ENCODE measurements at places on chromosomes 3 and 15.

GRCh38 chr3:152508705-152509104 is 240.0 kb downstream of the MBNL1 start:
- DNase-seq = no peak

DNA sequence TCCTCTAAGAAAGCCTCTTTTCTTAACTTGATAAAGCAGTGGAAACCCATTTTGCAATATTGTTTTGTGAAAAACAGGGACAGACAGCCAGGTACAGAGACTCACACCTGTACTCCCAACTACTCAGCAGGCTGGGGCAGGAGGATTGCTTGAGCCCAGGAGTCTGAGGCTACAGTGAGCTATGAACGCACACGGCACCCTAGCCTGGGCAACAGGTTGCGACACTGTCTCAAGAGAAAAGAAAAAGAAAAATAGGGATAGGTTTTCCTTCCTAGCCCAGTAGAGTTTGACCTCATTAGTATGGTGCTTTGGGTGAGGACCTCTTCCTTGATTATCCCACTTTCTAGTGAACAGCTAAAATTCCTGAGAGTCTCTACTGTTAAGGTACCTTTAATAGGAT is 17.5 kb upstream of the YEATS2 start:
- no peak for DNase-seq

DNA sequence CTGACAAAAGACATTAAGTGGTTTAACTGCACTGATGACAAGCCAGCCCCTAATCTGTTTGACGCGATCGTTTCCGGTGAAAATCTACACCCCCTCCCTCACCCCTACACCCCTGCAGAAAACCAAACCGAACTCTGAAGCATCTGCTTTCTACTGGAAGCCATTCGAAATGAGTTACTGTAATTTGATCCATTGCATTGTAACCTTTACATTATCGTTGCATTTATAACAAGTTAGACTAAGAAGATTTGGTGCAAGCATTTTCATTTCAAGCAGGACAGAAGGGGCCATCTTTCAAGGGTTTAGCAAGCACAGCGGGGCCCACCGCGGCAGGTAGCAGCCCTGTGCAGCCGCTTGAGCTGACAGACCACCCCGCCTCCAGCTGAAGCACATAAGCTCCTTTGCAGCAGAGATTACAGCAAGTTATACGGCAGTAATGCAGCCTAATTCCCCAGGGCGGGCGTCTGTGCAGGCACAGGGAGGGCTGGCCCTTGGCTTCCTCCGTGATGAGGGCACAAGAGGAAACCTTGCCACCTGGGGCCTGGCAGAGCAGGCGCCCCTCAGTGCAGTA is 79.3 kb downstream of the CHSY1 start:
- DNase-seq = no peak

- no peak for DNase-seq
Measured at GRCh38 chr3:9314796-9315195, 48.1 kb upstream of the THUMPD3 start.

DNA sequence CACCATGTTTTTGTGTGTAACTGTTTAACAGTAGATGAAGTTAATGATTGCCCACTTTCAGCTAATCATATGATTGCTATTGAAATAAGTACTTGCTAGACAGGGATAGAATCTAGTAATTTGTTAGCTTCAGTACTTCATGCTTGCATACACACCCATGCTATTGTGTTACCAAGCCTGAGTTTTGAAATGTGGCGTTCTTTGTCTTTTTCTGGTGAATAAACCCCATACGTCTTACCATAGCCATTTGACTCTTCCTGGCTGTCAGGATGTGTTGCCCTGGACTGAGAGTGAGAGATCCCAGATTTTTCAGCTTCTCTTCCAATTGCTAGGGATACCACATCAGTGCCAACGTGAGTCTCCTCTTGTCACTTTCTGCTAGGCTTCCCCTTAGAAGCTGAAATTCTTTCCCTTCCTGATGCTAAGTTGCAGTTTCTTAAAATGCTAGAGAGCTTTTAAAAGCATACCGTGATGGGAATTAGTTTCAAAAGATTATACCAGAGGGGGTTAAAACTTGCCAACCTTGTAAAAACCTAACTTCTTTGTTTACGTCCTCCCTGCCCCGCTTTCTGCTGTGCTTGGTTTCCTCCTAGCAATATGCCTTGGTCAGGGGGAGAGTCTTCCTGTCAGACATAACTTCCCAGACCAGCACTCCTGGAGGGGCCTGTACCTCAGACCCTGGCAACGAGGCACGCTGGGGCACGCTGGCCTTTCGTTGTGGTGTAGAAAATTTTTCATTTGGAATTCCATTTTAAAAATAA is 62.9 kb upstream of the ULK4 start:
- no peak for DNase-seq

DNA sequence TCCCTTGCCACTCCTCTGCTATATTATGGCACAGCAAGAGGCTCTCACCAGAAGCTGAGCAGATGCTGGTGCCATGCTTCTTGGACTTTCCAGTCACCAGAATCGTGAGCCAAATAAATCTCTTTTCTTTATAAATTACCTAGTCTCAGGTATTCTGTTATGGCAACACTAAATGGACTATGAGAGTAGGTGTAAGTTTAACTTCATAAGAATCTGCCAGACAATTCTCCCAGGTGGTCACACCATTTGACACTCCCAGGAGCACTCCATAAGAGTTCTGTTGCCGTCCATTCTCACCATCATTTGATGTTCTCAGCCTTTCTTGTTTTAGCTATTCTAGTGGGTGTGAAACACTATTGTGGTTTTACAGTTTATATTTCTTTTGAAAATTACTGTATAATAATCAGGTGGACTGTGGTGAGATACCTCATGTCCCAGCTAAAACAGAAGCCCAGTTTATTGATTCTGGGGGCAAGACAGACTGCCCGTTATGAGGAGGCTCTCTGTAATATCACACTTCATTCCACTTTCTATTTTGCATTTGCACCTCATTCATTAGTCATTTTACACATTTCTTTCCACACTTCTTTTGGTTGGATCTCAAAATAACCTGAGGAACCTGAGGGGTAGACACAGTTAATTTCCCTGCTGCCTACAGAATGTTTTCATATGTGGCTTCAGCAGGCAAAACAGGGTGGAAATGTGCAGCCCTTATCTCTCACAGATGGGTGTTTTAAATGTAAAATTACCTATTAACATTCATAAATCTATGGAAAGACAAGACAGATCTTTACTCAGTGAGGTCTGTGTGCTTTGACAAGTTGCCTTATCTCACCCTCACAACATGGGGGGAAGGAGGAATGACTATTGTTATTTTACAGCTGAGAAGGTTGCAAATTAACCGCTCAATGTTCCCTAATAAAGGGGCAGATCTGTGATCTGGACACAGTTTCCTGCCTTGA is 42.1 kb downstream of the CDCP1 start:
- DNase-seq = no peak

DNA sequence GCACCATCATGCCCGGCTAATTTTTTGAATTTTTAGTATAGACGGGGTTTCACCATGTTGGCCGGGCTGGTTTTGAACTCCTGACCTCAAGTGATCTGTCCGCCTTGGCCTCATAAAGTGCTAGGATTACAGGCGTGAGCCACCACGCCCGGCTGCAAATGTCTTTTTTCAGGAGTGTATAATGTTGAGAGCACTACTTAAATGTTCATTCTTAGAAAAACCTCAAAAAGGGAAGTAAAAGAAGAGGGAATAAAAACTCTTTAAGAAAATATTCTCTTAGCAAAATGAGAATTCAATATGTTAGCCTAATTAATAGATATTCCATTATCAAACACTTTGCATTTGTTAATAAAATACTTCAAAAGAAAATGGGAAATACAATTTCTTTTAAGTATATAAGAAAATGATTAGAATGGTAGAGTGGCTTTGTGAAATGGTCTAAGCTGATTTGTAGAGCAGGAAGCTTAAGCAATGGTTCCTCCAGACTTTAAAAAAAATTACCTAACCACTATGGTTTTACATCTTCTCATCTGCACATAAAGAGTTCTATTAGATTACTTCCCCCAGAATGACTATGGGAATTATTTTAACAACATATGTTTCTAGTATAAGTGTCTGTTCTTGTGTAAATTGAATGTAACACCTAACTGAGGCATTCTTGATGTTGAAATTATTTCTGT is 226.7 kb upstream of the ALCAM start:
- DNase-seq = no peak

GRCh38 chr15:78750566-78750965 is 60.7 kb downstream of the ADAMTS7 start:
- DNase-seq = no peak

GRCh38 chr3:170228093-170228766 is 6.0 kb downstream of the PRKCI start:
- no peak for DNase-seq
